ENCODE measurements at places on chromosomes 11 and 22.

- ATAC-seq, result peak; percentile 83
Measured at GRCh38 chr22:39283322-39284141, 35.9 kb downstream of the RPL3 start.

DNA sequence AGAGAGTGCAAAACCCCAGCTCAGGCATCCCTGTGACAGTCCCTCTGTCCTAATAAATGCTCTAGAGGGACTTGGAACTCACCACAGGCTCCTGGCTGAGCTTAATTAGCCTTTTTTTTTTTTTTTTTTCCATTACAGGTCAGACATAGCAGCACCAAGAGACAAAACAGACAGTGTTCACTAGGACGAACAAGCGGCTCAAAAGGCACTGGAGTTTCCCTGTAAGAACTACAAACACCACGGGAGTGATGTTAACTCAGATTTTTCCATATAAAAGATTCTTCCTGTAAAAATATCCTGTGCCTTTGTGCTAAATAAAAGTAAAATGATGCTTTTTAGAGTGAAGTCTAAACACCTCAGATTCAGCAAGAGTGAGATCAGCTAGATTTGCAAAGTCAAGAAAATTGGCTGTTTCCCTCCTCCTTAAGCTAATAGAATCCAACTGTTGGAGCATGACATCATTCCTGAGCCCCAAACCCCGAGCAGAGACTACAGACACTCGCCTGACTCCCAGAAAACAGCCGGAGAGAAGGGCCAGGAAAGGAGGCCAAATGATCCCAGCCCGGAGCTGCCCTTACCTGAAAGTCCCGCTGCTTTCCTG is 101.0 kb upstream of the AKIP1 start:
- peak; percentile 17 for ATAC-seq

GRCh38 chr11:26778000-26778757 is 56.3 kb upstream of the SLC5A12 start:
- peak; percentile 9 for ATAC-seq

GRCh38 chr11:133903056-133903455 is 53.7 kb downstream of the IGSF9B start:
- no peak for ATAC-seq

DNA sequence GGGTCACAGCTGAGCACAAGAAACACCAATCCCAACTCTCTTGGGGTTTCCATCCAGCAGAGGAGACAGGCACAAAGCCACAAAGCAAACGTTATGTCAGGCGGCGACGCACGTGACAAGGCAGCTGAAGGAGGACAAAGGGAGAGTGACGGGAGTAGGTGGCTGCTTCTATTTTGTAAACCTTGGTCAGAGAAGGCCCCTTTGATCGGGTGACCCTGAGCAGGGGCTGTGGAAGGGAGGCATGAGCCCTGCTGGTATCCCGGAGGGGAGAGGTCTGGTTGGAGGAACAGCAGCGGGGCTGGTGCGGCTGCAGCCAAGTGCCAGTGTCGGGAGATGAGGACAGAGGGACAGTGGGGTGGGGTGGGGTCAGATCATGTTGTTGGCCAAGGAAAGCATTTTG is 17.3 kb upstream of the RFPL3 start:
- no peak for ATAC-seq

- no peak for ATAC-seq
Measured at GRCh38 chr22:49740242-49740641, 87.4 kb downstream of the BRD1 start.

- no peak for ATAC-seq
Measured at GRCh38 chr22:28413612-28414399, 265.8 kb downstream of the TTC28 start.

- ATAC-seq, result peak; percentile 16
Measured at GRCh38 chr11:2892215-2892966, 6.8 kb upstream of the CDKN1C start.

DNA sequence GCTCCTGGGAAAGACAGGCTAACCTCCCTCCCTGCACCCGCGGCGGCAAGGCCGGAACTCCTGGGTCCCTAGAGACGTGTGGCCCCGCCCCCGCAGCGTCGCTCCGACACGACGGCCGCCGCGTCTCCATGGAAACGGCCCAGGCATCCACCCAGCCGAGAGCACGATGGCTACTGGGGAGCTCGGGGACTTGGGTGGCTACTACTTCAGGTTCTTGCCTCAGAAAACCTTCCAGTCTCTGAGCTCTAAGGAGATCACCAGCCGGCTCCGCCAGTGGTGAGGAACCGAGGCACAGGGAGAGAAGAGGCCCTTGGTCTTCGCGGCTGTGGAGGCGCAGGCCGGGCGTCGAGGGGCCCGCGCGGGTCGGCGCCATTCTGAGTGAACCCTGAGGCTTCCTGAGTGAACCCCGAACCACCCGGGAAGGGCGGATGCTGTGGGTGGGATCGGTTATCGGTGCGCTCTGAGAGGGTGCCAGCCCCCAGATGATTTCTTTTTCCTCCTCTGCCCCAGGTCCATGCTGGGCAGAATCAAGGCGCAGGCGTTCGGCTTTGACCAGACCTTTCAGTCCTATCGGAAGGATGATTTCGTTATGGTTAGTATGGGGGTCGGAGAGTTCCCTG is at the start of gene CFAP300:
Gene CFAP300 (plus strand): TSS at position 133 of the 620 bp plus-strand sequence. CDS start 34 bp downstream, at position 167.
- peak; percentile 92 for ATAC-seq

DNA sequence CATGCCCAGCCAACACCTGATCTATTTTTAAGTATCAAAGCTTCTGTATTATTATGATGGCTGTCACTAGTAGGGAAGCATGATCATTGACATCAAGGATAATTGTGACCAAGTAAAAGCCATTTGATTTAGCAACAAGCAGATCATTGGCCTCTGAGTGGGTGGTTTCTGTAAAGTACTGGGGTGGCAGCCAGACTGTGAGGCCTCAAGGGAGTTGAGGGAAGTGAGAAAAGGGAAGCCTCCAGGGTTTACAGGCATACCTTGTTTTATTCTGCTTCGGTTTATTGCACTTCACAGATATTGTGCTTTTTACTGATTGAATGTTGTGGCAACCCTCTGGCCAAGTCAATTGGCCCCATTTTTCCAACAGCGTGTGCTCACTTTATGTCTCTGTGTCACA is 60.1 kb downstream of the PRR5L start:
- no peak for ATAC-seq

- ATAC-seq, result no peak
Measured at GRCh38 chr11:19648321-19648720, 64.3 kb upstream of the NAV2 start.

- peak; percentile 44 for ATAC-seq
Measured at GRCh38 chr22:28002863-28003565, 84.0 kb upstream of the PITPNB start.

DNA sequence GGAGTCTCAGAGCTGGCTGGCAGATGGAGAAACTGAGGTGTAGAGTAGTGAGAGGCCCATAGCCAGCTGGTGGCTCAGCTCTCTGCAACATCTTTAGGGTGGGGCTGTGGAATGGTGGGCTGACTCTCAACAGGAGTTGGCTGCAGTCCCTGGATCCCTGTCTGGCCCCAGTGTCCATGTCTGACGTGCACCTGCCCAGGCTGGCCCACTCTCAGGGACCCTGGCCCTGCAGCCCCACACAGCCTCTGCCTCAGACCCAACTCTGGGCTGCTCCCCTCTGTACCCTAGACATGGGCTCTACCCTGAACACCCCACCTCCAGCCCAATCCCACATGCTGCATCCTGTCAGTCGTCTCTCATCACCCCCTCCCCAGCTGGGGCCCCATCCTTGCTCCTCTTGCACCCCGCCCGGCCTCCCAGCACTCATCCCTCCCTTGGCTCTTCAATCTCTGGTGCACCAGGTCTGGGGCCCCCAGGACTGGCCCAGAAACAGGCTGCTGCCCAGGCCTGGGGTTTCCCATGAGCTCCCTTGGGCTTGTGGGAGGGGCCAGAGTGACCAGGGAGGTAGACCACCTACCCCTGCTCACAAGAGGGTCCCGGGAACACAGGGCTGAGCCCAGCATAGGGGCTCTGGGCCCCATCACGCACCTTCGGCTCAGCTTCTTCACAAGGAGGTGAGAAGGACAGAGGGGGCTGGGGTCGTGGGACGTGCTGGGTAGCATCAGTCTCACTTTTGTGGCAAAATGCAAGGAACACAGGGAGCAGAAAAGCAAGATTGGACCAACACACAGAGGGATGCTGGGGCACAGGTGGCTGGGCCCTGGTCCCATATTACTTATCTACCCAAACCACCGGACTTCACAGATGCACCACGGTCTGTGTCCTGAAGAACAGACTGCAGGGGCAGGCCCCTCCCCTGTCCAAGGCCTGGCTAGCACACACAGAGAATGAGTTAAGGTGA is 31.5 kb downstream of the ARVCF start:
- no peak for ATAC-seq

- ATAC-seq, result no peak
Measured at GRCh38 chr11:2203440-2204259, 32.0 kb upstream of the TH start.

DNA sequence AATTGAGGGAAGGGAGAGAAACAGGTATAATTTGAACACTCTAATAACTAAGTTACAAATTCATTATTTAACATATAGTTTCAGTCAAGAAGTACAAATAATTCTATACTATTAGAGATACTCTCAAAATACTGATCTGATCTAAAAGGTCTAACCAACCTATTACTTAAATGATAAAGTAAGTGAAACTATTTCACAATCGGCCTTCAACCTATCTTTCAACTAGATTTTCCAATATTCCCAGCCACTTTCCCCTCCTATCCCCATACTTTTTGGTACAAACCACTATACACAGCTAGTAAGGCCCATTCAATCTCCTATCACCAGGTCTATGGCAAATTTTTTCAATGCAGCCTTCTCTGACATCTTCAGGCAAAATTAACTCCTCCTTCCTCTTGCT is 106.7 kb downstream of the SIK3 start:
- ATAC-seq, result no peak

GRCh38 chr11:6642957-6643356 is 12.7 kb downstream of the DCHS1 start:
- ATAC-seq, result no peak

DNA sequence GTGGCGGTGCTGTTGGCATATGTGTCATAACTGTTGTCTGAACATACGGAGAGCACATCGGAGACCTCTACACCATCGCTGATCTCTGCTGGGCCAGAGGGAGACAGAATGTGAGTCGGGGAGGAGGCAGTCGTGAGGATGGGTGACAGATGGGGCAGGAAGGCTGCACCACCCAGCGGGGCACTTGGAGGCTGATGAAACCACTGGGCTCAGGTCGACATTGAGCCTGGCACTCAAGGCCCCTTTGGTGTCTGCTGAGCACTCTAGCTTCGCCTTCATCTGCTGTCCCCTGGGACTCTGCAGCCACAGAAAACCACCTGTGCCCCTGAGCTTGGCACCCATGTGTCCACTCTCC is 2.5 kb upstream of the KLHL35 start:
- ATAC-seq, result no peak

GRCh38 chr11:105937331-105937730 is 84.7 kb downstream of the MSANTD4 start:
- ATAC-seq, result no peak

DNA sequence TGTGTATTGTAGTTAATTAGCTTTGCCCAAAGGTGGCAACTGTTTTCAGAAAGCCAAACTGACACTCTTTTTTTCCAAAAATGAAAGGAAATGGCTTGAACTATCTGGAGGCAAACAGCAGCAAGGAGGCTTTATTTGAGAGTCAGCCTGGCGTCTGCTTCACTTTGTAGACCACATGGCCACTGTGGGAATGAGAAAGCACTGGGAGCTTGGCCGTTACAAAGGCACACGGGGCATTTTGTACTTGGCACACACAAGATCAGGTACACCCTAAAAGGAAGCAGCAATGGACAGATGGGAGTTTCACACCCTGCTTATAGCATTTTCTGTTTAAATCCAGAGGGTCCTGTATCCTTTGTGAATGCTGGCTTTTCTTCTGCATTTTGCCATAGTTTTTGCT is 126.3 kb downstream of the MPPED2 start:
- no peak for ATAC-seq

DNA sequence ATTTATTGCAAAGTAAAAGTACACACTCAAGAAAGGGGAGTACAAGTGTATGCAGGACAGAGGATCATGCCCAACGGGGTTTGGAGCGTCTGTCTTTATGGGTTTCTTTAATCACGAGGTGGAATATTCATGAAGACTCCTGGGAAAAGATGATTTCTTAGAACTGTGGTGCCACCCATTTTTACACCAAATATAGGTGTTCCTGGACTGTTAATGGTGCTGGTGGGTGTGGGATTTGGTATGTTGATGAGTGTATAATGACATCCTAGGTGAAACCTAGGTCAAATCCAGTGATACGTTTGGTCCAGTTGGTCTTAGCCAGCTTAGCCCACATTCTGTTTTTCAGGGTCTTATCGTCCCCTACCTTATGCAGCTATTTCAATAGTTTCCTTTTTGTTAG is 21.1 kb downstream of the ANO3 start:
- no peak for ATAC-seq
